ENCODE measurements at places on chromosomes 4 and X.

- DNase-seq = no peak
These were observed 7.8 kb downstream of the YTHDC1 start for GRCh38 chr4:68342134-68342533.

GRCh38 chr4:106986486-106986885 is 49.6 kb downstream of the DKK2 start:
- no peak for DNase-seq

DNA sequence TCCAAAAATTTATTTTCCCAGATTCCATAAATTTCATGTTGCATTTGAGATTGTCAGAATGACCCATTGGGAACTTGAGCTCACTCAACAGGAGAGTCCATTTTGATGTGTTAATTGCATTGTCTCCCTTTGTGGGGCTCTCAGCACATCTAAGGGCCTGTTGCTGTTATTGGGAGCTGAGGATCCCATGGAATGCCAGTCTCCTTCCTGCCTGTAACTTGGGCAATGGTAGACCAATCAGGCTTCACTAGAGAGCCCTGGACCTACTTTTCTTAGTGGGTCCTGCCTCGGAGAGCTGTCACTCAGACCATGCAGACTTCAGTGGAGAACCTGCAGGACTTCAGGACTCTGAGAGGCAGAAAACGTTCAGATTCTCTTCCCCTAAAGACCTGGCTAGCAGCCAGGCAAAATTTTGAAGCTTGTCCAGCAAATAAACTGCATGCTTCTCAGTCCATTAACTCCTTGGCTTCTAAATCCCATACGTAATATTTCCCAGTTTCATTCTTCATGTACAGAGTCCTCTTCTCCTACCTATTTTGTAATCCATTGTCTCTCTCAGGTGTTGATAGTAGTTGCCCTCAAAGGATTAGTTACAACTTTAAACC is 25.1 kb downstream of the OCRL start:
- no peak for DNase-seq

GRCh38 chr4:85028910-85029309 is 62.4 kb upstream of the WDFY3 start:
- no peak for DNase-seq

DNA sequence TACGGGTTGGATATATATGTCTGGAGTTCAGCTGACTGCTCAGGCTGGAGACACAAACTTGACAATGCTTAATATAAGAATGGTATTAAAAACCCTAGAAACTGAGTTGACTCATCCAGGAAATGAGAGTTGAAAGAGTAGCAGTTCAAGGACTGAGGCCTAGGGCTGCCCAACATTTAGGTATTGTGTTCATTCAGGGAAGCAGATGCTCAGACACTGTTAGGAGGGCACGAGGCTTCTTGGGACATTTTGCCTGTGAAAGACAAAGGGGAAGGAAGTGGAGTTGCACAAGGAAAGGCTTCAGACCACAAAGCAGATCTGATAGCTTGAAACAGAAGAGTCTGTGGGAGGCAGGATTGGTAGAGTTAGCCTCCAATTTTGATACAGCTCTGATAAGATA is 52.0 kb upstream of the HS3ST1 start:
- peak; percentile 12 for DNase-seq

GRCh38 chr4:169791527-169792156 is 33.9 kb upstream of the HPF1 start:
- DNase-seq = no peak

- no peak for DNase-seq
These were observed 1.2 kb downstream of the ARHGAP6 start for GRCh38 chrX:11664211-11665167.

DNA sequence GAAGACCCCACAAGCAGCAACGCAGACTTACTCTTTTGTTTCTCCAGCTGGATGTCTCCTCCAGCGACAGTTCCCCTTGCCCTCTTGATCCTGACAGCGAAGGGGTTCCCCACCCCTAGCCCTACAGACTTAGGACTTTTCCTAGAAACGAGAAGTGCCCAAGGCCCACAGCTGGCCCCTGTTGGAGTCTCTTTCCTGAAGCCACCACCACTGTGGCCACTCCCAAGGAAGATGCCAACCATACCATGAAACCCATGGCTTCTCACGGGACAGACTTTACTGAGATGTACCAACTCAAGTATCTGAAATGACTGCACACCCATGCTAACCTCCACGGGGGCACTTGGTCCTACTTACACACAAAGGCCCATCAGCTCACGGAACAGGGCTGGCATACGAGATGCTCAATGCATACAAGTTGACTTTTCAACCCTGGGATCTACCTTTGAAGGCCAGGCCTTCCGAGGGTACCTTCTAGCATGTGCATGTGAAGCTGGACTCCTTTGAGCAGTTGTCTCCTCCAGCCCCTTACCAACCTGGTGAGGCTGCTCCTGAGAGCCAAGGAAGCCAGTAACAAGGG is 924 bp upstream of the IRAK1 start:
- no peak for DNase-seq

GRCh38 chr4:3730422-3731190 is 35.6 kb upstream of the ADRA2C start:
- no peak for DNase-seq

DNA sequence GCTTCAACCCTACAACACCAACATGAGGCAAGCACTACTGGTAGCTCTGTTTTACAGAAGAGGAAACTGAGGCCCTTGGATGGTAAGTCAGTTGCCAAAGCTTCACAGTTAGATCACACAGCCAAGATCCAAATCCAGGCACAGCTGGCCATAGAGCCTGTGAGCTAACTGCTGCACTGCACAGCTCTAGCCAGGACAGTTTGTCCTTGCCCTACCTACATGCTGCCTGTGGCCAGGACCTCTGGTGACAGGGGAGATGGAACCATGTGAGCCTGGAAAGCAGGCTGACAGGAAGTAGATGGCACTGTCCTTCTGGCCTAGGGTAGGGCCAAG is 257.8 kb downstream of the FBXW7 start:
- DNase-seq = no peak

GRCh38 chr4:100809506-100809905 is 291.7 kb upstream of the EMCN start:
- DNase-seq = no peak

- DNase-seq = no peak
These were observed 1680.8 kb upstream of the AGA start for GRCh38 chr4:179123084-179123483.

GRCh38 chr4:55365345-55365728 is 19.3 kb downstream of the SRD5A3 start:
- no peak for DNase-seq

DNA sequence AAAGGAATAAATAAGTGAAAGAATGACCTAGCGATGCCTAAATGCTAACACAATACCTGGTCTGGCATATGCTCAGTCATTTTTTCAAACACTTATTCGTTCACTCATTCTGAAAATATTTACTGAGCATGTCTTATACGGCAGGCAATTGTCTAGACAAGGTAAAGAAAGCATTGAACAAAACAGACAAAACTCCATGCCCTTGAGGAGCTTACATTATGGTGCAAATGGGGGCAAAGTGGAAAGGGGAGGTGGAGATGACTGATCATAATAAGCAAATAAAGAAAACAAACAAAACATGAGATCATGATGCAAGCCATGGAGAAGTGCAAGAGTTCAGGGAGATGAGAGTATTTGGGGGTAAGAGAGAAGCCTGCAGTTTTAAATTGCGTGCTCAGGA is 334.6 kb upstream of the PPARGC1A start:
- no peak for DNase-seq

DNA sequence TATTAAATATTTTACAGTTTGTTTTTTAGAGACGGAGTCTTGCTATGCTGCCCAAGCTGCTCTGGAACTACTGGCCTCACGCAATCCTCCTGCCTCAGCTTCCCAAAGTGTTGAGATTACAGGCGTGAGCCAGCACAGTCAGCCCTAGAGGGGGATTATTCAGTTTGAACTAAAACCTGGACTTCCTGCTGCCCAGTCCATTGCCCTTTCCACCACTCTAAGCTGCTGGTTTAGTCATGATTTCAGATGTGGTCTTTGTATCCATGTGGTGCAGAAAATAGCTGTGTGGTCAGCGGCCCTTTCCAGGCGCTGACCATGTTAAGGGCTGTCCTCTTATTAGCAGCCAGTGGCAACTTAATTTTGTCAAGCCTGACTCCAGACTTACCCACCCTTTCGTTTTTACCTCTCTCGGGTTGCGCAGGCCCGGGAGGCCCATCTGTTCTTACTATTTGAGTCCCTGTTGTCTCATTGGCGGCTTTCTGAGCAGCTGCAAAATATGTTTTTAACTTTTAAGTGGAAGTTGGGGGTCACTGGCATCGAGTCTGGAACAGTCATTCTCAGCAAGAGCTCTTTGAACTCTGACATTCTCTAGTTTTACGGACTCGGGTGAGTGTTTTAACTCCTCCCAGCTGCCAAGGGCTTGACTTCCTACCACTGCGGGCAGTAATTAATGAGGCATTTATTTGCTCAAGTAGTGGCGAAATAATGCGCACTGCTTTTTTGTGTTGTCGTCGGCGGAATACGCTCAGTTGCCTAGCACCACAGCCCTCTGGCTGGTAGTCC is 773 bp upstream of the VMA21 start:
- DNase-seq = no peak

GRCh38 chr4:139015948-139016471 is 429 bp downstream of the NOCT start:
- DNase-seq = no peak

GRCh38 chrX:113929004-113929403 is 654.9 kb upstream of the HTR2C start:
- no peak for DNase-seq

GRCh38 chrX:103831342-103831802 is 685 bp downstream of the RAB9B start:
- DNase-seq = no peak

DNA sequence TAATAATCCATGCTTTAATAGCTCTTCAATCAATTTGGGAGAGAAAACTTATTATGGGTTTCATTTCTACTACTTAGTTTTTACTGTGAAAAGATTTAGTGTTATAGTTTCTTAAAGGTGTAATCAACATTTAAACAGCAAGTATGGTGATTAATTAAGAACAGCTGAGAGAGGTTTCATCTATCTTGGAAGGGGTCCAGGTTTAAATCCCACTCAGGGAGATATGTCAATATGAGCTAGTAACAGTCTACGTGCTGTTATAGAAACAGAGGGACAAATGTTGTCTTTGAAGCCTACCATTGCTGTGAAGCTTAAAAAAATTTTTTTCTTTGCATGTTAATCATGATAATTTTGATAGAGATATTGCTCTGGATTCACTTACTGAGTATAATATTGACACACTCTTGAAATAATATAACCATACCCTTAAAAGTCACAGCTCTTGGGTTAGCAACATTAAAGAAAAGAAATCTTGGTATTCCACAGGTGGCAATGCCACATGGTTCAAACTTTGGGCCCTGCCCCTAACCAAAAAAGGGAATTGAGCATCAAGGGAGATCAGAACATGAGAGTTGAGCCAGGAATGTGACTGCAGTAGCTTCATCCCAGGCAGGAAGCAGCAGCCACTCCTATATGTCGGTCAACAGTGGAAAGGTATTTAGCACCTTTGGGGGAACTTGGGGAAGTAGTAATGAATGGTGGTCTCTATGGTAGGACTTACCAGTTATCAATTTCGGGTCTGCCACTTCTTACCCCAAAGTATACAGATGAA is 107.8 kb downstream of the ANK2 start:
- no peak for DNase-seq

GRCh38 chr4:61336488-61336887 is 136.4 kb downstream of the ADGRL3 start:
- no peak for DNase-seq

- no peak for DNase-seq
These were observed 75.7 kb upstream of the PAK3 start for GRCh38 chrX:111020283-111020682.

DNA sequence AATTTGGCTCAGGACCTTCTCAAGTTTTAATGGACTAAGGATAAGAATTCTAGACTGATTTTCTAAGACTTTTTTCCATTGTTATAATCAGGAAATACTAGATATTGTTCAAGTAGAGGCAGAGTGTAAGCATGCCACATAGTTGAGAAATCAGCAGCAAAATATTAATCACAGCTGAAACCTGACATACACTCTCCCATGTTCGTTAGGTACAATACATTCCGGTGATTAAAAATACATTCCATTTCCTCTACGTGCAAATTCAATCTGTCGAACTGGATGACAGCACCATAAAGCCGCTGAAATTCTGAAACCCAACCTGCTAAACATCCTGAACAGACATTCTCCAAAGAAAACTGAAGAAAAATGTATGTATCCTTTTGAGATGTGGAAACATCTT is 587.6 kb upstream of the DIPK2B start:
- DNase-seq = no peak

GRCh38 chr4:152850377-152850776 is 70.6 kb downstream of the ARFIP1 start:
- no peak for DNase-seq

- DNase-seq = no peak
These were observed 65.1 kb downstream of the CASK start for GRCh38 chrX:41858161-41858775.

GRCh38 chr4:84932462-84932861 is 34.0 kb downstream of the WDFY3 start:
- DNase-seq = no peak

- no peak for DNase-seq
These were observed 79.4 kb downstream of the FAT1 start for GRCh38 chr4:186644311-186644638.

DNA sequence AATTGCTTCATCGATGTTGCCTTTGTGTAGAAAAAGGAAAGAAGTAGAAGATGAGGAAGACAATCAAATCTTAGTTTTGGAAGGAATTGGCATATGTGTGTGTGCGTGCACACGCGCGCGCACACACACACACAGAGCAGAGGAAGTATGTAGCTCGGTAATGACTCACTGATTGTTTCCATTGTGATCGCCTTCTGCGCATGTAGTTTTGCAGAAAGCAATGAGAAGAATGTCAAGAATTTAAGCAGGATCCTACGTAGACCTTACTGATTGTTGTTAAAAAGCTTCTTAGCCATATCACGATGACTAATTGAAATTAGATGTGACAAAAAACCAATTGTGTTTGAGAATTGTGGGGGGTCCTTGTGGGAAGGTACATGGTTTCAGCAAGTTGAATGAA is 12.8 kb upstream of the LIMCH1 start:
- no peak for DNase-seq

- no peak for DNase-seq
These were observed 75.1 kb downstream of the ADGRL3 start for GRCh38 chr4:61275241-61275640.

DNA sequence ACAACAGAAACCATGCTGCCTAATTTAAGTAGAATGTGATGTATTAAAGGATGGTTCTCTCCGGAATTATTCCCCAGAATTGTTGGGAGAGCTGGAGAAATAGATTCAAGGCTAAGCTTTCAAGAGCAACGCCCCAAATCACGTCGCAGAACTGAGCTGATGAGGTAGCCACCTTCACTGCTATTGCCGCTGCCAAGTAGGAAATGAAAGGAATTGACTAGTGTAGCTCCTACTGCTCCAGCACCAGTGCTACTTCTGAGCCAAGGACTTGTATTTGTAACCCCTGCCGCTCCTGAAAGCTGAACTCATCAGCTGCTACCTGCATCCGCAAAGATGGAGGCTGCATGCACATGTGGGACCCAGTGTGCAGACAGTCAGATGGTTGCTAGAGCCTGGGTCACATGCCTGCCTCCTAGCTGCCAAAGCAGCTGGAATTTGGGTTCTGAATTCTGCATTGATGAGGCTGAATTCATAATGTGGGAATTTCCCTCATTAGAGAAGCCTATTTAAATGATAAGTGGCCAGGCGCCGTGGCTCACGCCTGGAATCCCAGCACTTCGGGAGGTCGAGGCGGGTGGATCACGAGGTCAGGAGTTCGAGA is 173.9 kb downstream of the PDGFRA start:
- DNase-seq = no peak

Measured in CD4-positive, alpha-beta memory T cell (primary cell).